ENCODE measurements at places on chromosomes 2 and 18.

GRCh38 chr2:11710210-11710609, 36.2 kb upstream of the LPIN1 start:
- peak; percentile 93 for DNase-seq

- DNase-seq, result no peak
Observed at GRCh38 chr2:69934614-69934908, 19.7 kb downstream of the MXD1 start.

DNA sequence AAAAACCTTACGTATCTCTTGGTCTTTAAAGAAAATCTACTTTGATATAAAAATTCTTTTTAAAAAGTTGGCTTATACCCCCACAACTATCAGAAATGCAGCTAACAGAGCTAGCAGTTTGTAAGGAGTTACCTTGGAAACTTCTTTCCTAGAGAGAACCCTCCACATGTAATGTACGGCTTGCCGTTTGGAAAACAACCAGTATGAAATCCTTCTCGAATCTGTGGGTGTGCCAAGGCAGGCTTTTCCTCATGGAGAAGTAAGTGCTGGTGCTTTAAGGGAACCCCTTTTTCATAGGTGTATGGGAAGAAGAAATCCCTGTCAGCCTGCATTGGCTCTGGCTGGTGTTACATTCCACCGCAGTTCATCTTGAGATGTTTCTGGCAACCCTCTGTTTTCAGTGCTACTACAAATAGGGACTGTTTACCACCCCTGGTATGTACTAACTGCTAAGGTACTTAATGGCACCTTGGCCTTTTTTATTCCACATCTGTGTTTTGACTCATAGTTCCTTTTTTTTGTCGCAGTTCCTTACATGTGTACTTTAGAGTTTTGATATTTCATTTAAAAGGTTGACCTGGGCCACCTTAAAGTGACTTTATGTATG, 248.4 kb downstream of the FHOD3 start:
- DNase-seq, result no peak

GRCh38 chr2:21658907-21659477, 535.2 kb downstream of the TDRD15 start:
- no peak for DNase-seq

- DNase-seq, result no peak
Observed at GRCh38 chr2:197925204-197925603, 120.8 kb downstream of the PLCL1 start.

GRCh38 chr2:217282531-217282930, 422.7 kb upstream of the TNP1 start:
- peak; percentile 45 for DNase-seq

GRCh38 chr2:129935118-129935517, 44.3 kb upstream of the RAB6C start:
- DNase-seq, result peak; percentile 59

DNA sequence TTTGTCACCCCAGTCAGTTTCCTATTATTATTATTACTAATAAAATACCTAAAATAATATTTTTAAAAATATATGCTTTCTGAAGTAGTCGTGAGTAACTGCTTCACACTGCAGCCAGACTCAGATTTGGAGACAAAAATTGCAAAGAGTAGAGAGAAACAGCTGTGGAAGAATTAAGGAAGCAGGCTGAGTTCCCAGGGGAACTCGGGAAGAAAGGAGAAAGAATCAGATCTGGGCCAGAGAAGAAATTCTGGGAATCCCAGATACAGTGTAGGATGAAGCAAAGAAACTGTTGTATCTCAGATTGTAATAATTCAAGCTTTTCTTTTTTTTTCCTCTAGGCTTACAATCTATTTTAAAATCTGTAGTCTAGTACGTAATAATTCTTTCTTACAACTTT, 182.3 kb downstream of the FTCDNL1 start:
- no peak for DNase-seq

GRCh38 chr18:75369026-75369721, 58.3 kb downstream of the SMIM21 start:
- no peak for DNase-seq

DNA sequence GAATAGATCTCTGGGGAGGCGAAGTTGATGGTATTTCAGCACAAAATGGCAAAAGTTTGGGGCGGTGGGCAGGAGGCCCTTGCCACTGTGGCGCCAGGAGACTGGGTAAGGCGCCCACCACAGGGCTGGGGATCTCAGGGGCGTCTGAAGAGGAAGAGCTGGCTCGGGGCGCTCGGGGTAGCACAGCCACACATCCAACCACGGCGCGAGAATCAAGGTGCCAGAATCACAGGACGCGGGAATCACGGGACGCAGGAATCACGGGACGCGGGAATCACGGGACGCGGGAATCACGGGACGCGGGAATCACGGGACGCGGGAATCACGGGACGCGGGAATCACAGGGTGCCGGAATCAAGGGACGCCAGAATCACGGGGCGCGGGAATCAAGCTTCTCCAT, 174.4 kb downstream of the TMEM18 start:
- no peak for DNase-seq

GRCh38 chr2:99970292-99970868, 172.0 kb downstream of the AFF3 start:
- DNase-seq, result no peak

- no peak for DNase-seq
Observed at GRCh38 chr2:172643142-172643541, 87.3 kb downstream of the PDK1 start.

GRCh38 chr2:51014759-51015158, 17.2 kb downstream of the NRXN1 start:
- DNase-seq, result no peak

- DNase-seq, result peak; percentile 44
Observed at GRCh38 chr2:217937446-217937845, 65.3 kb downstream of the TNS1 start.

DNA sequence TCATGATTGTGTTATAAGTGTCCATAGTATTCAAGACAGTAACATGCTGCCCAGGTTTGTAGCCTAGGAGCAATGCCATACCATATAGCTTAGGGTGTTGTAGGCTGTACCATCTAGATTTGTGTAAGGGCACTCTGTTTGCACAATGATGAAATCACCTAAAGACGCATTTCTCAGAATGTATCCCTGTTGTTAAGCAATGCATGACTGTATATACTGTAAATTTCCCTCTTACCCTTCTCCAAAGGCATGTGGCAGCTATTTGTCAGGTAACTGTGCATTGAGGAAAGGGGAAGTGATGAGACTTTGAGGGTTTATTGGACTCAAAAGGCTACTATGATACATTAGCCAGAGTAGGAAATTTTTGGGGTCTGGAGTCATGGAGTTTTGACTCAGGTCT, 180.8 kb downstream of the VAPA start:
- no peak for DNase-seq

DNA sequence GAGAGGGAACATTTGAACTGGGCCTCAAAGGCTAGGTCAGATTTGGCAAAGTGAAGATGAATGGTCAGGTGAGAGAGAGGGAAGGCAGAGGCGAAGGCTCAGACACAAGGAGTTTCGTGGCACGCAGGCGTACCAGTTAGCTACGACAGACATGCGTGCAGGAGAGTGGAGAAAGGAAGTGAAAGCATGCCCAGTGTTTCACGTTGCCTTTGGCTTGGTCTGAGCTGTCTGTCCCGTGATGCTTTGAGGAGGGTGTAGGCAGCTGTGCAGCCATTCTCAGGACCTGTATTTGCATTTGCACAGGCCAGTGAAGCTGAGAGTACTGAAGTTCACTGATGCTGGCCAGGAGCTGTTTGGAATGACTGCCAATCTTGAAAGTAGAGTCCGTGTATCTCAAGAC, 69.5 kb downstream of the HNRNPLL start:
- no peak for DNase-seq

DNA sequence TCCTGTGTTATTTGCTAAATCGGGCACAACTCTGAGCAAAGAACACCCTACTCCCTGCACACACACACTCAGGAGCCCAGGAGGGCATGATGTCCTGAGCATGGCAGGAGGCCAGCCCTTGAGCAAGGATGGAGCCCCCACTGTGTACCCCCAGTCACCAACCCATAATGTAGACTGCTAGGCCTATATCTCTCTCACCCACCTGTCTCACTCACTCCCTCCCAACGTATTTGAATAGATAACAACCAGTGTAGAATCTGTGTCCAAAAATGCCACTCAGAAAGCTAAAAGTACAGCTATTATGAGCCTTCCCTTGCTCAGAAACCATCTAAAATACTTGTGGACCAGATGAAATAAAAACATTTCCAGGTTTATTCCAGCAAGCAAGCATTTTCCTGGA, 29.3 kb downstream of the MERTK start:
- DNase-seq, result no peak

DNA sequence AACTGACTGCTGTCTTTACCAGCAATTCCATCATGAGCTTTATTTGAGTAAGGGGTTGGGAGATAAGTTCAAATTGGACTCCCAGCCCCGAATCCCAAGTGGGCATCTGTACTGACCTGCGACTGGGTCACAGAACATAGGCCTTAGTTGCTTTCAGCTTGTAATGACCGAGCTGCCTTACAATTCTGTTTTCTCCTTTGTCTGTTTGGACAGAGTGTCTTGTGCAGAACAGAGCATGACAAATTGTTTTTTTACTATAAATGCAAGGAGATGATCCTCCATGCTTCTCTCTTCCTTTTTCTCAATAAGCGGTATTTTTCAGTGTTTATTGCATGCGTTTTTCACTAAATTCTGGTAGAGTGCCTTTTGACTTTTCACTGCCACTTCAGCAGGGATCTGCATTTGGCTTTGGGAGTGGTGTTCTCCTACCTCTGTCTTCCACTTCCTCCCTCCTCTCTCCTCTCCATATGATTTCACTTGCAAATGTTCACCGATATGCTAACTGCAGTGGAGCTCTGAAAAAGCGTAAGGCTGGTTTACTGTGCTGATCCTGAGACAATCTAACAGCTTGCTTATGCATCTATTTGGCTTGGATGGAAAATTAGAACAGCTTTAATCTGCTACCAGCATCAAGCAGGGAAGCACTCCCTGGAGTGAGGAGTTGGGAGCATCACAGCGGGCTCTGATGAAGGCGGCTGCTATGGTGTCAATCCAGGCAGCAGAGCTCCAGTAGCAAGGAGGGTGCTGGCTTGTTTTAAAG, 158.8 kb upstream of the SMIM21 start:
- no peak for DNase-seq

DNA sequence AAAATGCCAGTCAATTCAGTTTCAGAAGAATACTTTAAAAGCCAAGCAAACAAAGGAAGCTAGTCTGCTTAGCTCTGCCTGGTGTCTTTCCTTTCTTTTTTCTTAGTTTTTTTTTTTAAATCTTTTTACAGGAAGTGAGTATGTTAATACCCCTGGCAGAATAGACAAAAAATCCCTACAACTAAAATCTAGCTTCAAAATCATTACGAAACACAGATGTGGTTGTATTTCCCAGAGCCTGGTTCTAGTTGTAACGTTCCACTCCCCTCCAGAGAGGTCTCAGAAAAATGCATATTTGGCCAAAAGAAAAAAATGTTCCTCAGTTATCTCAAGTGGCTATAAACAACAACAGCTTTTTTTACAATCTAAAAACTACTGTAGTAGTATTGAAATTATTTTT, 202.1 kb upstream of the RND3 start:
- DNase-seq, result no peak

GRCh38 chr18:26056291-26056690, 34.1 kb downstream of the SS18 start:
- DNase-seq, result no peak

GRCh38 chr2:167787021-167787420, 460.4 kb downstream of the STK39 start:
- no peak for DNase-seq

GRCh38 chr2:217995731-217996231, 7.0 kb downstream of the TNS1 start:
- no peak for DNase-seq

DNA sequence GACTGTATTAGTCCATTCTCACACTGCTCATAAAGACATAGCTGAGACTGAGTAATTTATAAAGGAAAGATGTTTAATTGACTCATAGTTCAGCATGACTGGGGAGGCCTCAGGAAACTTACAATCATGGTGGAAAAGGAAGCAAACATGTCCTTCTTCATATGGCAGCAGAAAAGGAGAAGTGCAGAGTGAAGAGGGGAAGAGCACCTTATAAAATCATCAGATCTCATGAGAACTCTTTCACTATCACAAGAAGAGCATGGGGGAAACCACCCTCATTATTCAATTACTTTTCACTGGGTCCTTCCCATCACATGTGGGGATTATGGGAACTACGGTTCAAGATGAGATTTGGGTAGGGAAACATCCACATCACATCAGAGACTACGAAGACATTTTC, 43.0 kb upstream of the CAVIN2 start:
- no peak for DNase-seq

DNA sequence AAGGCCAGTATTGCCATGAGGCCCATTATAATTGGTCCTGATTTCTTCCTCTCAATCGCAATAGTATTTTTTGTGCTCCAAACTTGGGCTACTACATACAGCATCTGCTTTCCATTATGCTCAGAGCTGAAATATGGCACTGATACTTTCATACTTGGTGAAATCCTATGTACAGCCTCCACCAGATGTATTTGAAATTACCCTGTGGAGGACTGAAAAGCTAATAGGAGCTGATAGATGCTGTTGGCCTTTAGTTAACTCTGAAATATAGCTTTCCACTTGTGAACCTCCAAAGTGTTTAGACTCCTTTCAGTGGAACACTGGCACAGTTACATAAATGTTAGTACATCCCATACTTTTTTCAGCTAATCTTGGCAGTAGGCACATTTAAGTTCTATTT, 205.7 kb downstream of the NEDD4L start:
- DNase-seq, result no peak

DNA sequence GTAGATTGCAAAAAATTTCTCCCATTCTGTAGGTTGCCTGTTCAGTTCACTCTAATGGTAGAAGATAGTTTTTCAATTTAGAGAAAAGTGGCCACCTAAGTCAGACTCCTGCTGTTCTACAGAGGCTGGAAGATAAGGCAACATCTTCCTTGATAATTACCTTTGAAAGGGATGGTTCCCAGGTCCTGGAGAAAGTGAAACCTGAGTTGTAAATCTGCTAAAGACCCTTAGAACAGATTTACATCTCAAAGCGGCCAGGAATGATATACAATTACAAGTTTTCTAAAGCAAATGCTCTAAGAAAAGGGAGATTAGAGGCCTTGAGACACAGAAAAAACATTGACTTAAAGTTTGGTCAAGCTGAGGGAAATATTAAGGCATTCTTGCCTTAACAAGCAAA, 1350.2 kb upstream of the FAM98A start:
- no peak for DNase-seq
